ENCODE measurements at places on chromosomes 6 and 20.

GRCh38 chr6:31727717-31728671, 1.1 kb downstream of the DDAH2 start:
- DNase-seq = no peak

GRCh38 chr20:46206025-46206424, 87.9 kb downstream of the CD40 start:
- DNase-seq = no peak

- DNase-seq = no peak
Measured at GRCh38 chr6:28537509-28538140, 11.9 kb downstream of the GPX5 start.

- no peak for DNase-seq
Measured at GRCh38 chr6:659716-660581, 3.0 kb upstream of the HUS1B start.

- DNase-seq = no peak
Measured at GRCh38 chr6:114063956-114064355, 93.0 kb upstream of the HDAC2 start.

DNA sequence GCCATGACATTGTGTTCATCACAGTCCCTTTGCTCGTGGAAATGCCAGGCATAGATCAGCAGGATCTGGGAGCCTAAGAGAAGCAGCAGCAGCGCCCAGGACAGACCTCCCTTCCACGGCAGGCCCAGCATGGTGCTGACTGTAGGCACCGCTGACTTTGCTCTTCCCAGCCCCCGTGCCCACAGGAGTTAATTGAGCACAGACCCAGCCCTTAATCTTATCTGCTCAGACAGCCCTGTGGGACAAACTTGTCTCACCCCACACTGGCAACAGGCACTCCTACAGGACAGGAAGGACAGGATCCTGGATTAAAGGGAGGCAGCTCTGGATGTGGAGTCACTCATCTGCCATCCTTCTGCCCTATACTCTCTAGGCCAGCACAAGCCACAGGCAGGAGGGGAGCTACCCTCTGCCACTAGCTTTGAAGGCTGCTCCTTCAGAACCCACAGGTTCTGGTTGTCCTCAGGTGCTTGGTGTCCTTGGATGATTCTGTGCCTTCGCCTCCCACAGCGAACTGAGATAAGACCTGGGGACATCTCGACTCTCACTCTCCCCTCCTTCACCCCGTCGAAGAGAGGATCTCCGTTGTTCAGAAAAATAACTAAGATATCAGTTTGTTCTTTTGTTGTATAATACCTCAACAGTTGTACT, at the start of gene CST9L:
Gene CST9L, minus strand, starts transcription at position 165 of the 651 bp plus-strand sequence. Its CDS starts 34 bp downstream, at position 131.
- DNase-seq = no peak

- DNase-seq = no peak
Measured at GRCh38 chr20:32391003-32391402, 32.9 kb downstream of the ASXL1 start.

- DNase-seq = no peak
Measured at GRCh38 chr20:45419188-45420091, 3.5 kb downstream of the PIGT start.

GRCh38 chr6:40124924-40125323, 190.7 kb upstream of the MOCS1 start:
- DNase-seq = no peak

GRCh38 chr6:13851330-13851729, 37.0 kb upstream of the MCUR1 start:
- peak; percentile 32 for DNase-seq

DNA sequence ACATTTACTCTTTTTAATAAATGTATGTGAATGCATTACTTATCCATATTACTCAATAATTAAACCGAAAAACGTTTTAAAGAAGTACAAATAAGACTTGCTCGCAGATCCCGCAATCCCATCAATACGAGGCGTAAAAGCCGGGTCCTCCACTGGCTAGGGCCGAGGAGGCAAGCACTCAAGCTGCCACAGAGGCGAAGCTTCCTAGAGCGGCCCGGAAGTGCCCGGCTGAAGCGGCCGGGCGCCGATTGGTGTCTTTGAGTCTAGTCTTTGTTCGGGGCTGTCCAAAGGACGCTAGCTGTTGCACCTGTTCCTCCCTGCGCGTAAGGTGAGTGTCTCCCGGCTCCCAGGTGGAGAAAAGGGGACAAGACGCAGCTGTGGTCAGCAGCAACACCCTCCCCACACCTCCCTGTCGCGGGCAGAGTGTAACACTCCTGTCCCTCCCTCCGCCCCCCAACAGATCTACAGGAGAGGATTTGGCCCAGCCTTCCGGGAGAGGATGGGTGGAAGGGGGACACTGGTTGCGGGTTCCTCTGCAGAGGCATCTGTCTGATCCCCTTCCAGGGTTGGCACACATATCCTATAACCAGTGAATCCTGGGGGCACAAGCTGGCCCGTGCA, at the start of gene ZSCAN16:
Gene ZSCAN16, plus strand, starts transcription at position 260 of the 621 bp plus-strand sequence. CDS start 835 bp downstream, outside the sequence.
- no peak for DNase-seq

- no peak for DNase-seq
Measured at GRCh38 chr6:35669451-35670045, 19.2 kb downstream of the FKBP5 start.

- DNase-seq = no peak
Measured at GRCh38 chr6:16781348-16782169, 20.3 kb upstream of the ATXN1 start.

GRCh38 chr20:48308232-48308781, 519.5 kb downstream of the PREX1 start:
- DNase-seq = no peak

GRCh38 chr6:5302220-5302946, 41.1 kb downstream of the FARS2 start:
- no peak for DNase-seq

GRCh38 chr6:157487110-157487773, 106.3 kb downstream of the ZDHHC14 start:
- no peak for DNase-seq

- DNase-seq = no peak
Measured at GRCh38 chr6:148620579-148621298, 126.1 kb upstream of the UST start.

DNA sequence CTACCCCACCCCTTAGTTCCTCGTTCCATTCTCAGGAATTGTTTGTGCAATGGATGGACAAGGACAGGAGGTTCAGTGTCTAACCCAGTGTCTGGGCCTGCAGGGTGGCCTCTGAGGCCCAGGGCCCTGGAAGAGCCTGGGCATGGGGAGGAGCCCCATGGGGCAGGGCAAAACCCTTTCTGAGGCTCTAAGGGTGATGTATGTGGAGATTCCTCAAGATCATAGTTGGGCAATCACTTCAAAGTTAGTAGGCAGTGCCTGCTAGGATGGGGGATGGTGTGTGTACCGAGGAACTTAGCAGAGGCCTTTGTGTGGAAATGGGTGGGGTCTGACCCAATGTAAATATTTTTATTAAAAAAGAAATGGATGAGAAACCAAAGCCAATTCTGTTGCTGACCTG, 6.7 kb upstream of the C2 start:
- DNase-seq = no peak
